ENCODE measurements at places on chromosomes 11 and 22.

DNA sequence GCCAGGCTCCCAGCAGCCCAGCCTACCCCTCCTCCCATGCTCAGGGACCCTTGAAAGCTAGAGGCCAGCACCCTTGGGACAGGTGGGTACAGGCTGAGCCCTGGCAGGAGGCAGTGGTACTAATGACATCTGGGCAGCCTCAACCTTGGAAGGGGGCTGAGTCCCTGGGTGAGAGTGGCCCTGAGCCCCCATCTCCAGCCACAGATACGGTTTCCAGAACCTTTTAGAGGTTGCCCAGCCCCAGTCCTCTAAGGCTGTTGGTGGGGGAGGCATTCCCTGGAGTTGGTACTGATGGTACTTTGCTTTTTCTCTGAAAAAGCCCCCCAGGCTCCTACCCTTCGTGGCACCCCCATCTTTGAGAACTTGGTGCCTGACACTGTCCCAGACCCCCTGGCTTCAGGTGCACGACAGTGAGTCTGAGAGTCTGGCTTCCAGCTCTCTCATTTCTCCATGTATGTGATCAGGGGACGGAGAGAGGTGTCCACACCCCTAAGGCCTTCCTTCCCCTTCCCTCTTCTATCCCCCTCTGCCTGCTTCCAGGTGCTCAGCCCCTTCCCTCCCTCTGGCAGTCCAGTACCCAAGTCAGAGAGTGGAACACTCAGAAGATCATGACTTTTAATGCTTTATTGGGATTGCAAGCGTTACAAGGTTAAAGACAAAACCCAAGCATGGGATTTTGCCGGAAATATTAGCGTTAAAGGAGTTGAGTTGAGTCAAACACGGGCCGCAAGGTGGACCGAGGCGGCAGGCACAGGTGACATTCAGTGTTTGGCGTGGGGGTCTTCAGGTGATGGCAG is 10.5 kb downstream of the IGF2 start:
- DNase-seq = no peak

DNA sequence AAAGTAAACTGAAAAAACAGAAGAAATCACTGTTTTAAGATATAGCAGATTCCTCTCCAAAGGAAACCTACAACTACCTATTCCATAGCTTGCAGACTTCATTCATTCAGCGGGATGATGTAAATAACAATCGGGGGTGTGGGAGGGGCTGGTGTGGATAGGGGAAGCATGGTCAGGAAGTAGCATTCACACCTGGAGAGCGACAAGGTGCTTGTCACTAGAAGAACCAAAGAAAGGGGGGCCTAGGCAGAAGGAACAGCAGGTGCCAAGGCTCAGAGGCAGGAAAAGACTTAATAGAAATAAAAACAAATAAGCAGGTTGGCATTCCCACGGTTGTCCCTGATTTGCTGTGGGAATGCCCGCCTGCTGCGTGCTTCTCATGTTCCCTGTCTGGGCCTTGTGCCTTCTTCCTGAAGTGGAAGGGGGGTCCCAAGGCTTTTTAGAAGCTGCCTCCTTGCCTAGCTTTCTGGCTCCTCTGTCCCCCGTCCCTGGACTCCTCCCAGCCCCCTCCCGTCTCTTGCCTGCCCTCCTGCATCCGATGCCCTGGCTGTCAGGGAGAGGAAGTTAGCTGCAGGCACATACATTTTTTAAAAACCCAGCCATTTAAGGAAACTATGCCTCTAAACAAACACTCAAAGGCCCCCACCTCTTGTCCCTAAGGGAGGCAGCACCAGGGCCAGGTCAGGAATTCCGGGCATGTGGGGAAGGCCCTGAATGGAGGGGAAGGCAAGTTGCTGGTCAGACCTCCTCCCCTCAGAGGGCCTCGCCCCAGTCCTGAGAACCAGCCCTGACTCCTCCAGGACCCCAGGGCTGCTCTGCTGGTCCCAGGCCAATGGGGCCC is 54.7 kb upstream of the PRDM11 start:
- DNase-seq = no peak

- no peak for DNase-seq
Measured at GRCh38 chr11:2663915-2664314, 35.9 kb downstream of the KCNQ1OT1 start.

- DNase-seq = no peak
Measured at GRCh38 chr11:69841170-69841858, 22.1 kb upstream of the FGF3 start.

DNA sequence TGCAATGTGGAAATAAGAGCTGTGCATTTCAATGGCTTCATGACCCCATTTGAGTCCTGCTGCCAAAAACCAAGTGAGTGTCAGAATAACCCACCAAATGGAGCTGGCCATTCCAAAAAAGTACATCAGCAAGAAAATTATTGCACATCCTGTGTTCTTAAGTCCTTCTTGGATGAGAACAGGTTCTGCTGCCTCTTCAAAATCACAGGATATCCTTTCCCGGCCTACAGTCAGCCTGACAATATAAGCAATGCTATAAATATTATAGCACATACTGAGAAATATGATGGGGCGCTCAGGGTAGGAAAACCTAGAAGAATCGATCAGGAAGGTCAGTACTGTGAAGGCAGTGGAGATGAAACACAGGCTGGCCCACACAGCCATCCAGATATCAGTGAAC is 3.5 kb downstream of the FZD4 start:
- no peak for DNase-seq

GRCh38 chr22:27784120-27784475 is 17.5 kb downstream of the MN1 start:
- no peak for DNase-seq

- no peak for DNase-seq
Measured at GRCh38 chr11:56911312-56911711, 77.4 kb upstream of the OR5AK2 start.

DNA sequence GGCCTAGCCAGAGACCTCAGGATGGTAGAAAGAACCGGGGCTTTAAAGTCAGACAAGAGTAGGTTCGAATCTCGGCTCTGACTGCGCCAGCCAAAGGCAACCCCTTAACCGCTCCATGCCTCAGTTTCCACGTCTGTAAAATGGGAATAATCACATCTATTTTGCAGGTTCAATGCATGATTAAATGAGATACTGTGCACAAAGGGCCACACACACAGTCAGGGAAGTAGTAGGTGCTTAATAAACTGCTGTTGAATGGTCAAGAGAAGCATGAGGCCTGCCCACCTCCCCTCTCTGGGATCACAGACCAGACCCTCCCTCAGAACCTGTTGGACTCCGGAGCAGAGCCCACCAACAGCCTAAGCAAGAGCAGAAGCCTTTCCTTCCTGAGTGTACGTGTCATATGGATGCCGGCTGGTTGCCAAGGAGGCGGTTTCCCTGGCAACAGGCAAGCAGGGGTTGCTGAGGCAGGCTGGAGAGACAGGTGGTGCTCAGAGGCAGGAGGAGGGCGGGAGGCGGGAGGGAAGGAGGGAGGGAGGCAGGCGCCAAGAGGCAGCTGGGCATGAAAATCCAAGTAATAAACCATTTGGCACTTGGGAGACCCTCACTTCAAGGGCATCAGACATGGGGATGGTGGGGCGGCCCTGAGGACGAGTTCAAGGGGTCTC is 43.9 kb downstream of the NFAM1 start:
- DNase-seq = no peak

- no peak for DNase-seq
Measured at GRCh38 chr11:78905756-78906155, 331.1 kb upstream of the NARS2 start.

GRCh38 chr22:17910561-17911311 is 113.6 kb downstream of the MICAL3 start:
- no peak for DNase-seq

GRCh38 chr11:34599406-34599945 is 21.4 kb upstream of the EHF start:
- no peak for DNase-seq

GRCh38 chr11:34656062-34656720 is 35.3 kb downstream of the EHF start:
- no peak for DNase-seq

DNA sequence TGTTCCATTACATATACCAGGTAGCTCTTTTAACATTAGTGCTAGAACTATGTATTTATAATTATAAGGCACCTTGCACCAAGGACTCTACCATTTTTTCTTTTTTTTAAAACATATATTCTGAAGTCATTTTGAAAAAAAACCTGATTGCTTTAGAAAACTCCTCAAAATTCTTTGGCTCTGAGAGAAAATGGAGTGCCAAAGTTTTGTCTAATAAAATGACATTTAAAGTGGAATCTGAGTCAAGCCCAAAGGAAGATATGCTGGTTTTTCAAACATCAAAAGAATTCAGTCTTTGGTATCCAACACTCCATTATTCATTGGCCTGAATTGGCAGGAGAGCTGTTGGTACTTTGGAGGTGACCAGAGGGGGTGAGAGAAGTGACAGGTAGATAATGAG is 116.5 kb downstream of the ME3 start:
- DNase-seq = no peak

DNA sequence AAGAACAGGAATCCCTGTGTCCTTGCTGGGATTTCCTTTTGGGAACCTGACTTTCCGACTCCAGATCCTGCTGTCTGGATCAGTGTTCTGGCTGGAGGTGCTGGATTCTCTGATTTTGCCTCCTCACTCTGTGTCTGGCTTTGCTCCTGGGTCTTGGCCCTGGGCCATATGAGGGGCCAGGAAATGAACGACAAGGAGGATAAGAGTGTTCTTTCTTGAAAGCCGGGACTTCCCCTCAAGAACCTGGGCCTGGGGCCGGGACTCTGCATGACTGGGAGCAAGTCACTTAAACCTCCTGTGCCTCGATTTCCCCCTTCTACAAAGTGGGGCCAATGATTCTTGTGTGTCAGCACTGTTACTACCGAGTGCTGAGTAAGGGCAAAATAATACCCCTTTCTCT is 2.9 kb upstream of the MYO7A start:
- no peak for DNase-seq

DNA sequence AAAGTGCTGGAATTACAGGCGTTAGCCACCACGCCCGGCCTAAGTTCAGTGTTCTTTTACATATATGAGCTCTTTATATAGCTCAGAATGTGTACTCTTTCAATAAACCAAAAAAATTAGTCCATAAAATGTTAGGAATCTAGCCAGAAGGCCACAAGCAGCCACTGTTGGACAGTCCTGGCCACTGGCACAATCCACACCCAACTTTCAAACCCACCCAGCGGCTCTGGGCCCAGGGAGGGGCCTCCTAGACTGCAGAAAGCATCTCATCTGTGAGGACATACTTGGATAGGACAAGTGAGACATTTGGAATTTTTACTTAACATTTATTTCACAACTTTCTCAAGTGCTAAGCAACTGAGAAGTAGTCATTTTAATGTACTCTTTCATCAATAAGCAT is 6.4 kb downstream of the PACSIN2 start:
- DNase-seq = no peak

DNA sequence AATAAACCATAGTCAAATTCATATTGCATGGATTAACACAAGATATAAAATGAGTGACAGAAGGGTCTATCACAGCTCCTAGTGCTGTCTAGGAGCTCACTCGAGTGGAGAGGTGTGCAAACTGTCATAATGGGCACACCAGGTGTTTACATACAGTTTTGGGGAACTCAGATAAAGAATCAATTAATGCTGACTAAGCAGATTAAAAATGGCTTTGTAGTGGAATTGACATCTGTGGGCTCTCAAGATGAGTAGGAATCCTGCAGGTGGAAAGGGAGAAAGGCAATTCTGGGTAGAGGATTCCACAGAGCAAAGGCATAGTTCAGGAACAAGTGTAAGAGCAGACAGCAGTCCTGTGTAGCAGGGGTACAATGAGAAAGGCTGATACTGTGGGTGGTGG is 496.2 kb upstream of the CCDC90B start:
- no peak for DNase-seq

DNA sequence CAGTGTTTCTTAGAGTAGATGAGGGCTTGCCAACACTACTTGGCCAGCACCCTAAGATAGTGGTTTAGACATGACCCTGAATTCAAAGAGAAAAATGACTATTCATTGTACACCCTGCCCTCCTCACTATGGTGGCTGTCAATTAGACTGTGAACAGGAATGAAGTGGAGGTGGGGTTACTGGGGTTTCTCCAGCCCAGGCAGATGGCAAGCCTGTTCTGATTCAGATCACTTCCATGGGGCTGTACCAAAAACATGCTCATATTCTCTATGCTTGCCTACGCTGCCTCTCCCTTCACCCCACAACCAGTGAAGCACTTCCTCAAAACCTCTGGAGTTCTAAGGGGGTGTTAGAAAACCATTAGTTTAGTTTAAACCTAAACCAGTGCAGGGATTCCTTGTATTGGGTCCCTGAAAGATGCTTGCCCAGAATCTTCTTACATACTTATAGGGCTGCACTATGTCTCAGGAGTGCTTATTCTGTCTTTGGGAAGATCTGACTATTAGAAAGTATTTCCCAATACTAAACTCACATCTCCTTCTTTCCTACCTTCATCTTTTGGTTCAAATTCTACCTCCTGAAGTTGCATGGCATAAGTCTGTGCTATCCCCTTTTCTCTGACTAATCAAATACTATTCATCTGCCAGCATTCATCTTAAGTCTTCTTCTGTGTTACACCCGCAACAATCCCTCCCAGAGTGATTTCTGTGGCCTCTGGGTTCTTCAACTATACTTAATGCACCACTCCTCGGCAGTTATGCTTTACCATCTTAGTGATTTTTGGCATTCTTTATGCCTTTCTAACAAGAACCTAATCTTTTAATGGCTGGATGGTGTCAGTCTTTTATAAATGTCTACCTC is 71.8 kb downstream of the ATG16L2 start:
- DNase-seq = no peak

DNA sequence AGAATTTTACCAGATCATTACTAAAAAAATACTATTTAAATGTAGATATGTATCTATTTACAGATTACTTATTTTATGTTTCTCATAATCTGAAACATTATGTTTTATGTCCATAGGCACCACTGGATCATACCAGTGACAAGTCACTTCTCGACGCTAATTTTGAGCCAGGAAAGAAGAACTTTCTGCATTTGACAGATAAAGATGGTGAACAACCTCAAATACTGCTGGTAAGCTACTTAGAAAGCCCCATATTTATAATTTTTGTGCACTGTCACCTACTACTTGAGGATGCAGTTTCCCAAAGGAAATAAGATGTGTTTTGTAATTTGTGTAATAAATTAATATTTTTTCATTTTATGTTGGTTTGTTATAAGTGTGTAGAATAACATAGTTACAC is 42.6 kb downstream of the USP47 start:
- no peak for DNase-seq

DNA sequence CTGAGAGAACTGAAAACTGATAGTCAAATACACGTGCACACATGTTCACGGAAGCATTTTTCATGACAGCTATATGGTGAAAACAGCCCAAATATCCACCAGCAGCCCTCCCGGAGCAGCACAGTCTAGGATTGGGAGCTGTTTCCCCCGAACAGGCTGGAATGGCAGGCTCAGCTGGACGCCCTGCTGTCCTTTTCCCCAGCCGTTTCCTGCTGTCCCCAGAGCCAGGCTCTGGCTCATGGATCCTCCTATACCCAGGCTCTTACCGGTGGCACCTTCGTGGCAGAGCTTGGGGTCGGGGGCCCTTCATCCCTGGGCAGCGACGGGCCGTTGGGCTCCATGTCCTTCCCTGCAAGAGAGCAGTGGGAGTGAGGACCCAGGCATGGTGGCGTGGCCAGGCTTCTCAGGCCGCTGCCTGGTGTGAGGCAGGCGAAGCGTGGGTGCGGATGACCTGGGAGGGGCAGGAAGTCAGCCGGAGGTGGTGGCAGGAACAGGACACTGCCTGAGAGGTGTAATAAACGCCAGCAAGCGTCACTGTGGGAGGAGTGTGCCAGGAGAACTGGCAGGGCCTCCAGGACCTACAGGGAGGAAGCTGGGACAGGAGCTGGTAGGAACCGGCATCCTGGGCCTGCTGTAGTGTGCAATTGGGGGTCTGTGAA is 38.8 kb downstream of the OSBPL5 start:
- no peak for DNase-seq

GRCh38 chr11:113574171-113574570 is 99.0 kb upstream of the DRD2 start:
- DNase-seq = no peak

All from CD4-positive, alpha-beta T cell treated with Interleukin-12 subunit alpha and Interleukin-12 subunit beta, for 1 hour (primary cell).